HCT116 (cell line): ENCODE measurements at places on chromosomes 7 and 10.

GRCh38 chr7:44471850-44472249, 18.6 kb downstream of the NUDCD3 start:
- no peak for DNase-seq

DNA sequence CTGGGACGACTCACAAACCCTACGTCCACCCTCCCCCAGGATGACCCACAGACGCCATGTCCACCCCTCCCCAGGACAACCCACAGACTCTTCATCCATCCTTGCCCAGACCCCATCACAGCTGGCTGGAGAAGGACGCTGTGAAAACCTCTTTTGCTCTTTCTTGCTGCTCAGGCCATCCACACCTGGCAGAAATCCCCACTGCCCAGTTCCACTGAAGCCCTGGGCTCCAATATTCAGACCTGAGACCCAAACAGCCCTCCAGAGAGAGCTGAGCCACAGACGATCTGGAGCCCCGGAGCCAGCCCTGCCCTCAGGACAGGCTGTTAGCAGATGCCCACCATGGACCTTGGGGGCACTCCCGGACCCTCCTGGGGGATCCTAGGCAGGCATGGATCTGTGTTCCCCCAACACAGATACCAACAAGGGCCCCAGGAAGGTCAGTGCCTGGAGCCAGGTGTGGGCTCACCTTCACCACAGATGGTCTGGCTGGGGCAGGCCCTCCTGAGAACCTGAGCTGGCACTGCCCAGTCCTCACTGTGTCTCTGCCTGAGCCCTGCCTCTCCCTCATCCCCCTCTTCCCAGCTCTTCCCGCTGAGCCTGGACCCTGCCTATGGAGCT, 226.2 kb downstream of the PTPRN2 start:
- no peak for DNase-seq

DNA sequence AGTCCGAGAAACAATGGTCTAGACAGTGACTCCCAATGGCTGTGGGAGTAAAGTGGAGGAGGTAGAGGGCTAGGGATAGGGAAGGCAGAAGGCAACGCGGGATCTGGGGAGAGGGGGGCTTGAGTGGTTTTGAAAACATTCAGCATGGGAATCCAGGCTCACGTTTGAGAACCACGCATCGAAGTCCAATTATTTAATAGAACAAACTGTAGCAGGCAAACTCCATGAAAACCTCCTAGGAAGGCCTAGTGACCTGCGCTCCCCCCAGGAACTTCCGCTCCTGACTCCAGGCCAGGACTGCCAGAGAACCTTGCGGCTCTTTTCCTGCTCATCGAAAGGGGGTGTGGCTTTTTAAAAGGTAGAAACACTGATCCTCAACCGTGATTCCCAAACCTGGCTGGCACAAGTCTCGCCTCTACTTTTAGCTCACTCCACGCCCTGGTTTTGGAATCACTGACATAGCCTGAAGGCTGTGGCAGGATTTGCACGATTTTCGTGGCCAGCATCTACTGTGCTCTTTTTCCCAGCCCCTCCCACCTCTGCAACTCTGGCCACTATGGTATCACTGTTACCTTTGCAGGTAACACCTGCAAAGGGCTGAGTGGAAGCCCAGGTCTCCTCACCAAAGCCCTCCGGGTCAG, 43.4 kb downstream of the MYOF start:
- peak; percentile 82 for DNase-seq

DNA sequence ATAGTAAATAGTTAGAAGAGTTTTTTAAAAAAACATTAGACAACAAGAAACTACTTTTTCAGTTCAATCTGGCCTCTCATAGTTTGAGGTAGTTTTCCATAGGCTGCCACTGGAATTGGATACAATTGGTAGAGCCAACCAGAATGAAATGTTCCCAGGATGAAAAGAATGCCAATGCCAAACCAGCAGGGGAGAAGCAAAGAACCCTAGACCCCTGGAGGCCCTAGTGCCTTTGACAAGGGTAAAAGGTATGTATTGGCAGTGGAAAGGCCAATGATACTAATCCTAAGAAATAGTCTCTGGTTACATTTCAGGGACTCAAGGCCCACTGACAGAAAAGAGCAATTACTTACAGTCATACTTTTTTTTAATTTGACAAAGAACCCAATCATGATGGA, 77.4 kb upstream of the SEM1 start:
- no peak for DNase-seq

DNA sequence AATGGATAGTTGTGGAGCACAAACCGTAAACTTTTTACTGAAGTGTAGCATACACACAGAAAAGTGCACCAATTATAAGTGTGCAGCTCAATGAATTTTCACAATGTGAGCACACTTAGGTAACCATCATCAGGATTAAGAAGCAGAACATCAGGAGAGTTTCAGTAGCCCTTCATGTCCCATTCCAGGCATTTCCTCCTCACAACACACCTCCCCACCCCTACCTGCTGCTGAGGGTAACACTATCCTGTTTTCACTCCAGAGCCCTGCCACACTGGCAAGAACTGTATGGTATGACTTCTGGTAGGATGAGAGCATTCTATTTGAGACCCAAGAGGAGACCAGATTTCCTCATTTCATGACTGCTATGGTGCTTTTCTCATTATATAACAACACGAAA, 166.5 kb downstream of the PPP1R3A start:
- no peak for DNase-seq
